ENCODE measurements at places on chromosomes 16 and 17.

DNA sequence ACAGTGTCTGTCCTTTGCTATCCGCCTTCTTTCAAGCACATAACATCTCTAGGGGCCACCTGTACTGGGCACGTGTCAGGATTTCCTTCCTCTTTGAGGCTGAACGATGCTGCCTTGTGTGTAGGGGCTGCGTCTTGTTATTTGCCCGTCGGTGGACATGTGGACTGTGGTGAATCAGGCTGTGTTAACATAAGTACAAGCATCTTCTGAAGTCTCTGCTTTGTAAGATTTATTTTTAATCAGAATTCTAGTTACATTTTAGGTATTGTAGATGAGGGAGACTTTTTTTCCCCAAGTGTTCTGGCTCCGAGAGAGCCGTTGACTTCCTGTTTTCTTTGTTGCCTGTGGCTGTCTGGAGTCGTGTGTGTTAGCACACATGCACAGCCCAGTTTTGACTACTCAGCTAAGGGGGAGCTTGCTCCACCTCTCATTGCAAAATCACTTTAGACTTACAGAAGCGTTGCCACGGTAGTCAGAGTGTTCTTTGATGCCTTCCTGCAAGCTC lies 26.1 kb downstream of the SPG7 start:
- DNase-seq = no peak

DNA sequence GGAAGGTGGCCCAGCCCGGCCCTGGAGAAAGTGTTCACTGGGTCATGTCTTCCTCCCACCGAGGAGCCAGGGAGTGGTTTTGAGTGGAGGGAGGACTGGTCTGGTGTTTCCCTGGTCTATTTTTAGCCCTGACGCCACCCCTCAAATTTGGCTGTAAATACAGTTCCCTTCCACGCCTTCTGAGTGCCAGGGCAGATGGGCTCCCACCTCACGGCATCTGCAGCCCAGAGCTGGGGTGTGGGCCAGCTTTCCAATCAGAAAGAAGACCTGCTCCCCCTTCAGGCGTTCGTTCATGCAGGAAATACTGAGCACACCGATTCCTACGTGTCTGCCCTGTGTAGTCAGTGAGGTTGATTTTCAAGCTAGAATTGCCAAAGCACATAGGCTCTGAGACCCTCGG lies 53.7 kb downstream of the SNX20 start:
- no peak for DNase-seq

DNA sequence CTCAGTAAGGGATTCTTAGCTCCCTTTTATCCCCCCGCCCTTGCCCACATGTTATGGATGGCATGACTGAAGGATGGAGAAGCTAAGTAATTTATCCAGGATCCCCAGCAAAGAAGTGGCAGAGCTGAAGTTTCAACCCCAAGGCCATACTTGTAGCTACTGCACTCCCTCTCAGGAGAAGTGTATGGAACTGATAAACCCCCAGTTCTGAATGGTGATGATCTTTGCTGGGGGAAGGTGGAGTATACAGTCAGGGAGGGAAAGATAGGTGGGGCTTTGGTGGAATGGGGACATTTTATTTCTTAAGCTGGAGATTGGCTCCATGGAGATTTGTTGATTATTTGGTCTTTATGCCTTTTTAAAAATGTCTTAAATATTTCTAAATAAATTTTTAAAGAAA lies 58.3 kb downstream of the TNRC6C start:
- no peak for DNase-seq

- no peak for DNase-seq
Measured at GRCh38 chr17:49779739-49780231, 8.7 kb upstream of the KAT7 start.

DNA sequence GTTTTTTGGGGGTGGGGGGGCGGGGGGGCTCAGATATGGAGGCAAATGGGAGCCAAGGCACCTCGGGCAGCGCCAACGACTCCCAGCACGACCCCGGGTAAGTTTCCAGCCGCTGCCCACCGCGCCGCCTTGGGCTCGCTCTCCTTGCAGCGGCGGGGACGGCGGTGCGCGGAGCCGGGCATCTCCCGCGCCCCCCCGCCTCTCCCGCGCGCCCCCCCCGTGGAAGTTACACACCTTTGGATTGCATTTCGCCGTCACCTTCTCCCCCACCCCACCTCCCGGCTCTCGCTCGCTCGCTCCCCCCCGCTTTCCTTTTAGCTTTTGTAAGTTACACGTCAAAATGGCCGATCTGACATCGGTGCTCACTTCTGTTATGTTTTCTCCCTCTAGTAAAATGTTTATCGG lies 387 bp downstream of the MSI2 start:
- no peak for DNase-seq
